ENCODE measurements at places on chromosomes 2 and 18.

DNA sequence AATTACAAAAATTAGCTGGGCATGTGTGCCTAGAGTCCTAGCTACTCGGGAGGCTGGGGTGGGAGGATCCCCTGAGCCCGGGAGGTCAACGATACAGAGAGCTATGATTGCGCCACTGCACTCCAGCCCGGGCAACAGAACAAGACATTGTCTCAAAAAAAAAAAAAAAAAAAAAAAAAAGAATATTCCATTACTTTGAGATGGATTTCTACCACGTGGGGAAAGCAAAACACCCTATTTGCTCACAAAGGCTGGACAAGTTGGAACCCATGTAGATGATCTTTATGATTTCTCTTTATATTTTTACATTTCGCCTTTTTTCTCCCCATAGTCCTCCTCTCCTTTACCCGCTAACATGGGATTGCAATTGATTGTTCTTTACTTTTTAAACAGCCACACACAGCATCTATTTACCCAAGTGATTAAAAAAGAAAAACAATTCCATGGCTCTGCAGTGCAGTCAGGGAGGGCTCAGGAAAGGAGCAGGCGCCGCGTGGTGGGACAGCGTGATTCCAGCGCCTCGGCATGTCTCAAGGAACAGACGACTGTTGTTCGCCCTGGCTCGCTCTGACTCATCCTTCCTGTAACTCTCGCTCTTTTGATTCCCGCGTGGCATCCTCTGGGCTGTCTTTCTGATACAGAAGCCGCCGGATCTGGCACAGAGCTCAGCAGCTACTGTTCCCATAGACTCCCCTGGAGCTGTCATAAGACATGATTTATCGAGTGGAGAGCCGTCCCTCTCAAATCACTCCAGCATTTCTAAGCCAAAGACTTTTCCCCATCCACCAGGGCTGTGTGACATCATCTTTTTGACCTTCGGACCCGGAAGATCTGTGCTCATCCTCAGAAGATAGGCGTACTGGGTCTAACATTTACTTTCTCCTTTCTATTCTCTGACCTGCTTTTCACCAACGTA lies 230.4 kb upstream of the AGAP1 start:
- DNase-seq, result peak; percentile 96

DNA sequence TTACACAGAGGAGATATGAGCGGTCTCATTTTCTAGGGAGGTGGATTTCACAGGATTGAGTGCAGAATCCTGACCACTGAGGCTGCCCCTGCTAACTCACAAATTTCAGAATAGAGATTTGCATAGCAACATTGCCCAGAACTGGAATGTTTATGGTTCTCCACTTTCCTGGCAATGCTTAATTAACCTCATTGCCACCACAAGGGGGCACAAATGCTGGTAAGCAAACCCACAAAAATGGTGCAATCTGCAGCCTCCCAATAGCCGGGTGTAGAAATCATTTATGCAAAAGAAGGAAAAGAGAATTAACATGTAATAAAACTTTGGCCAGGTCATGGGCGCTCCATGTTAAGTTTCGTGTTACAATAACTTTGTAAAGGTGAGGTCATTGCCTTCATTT lies 112.4 kb downstream of the CYRIA start:
- DNase-seq, result peak; percentile 7

GRCh38 chr2:163884416-163884815 lies 148.6 kb upstream of the FIGN start:
- no peak for DNase-seq

- DNase-seq, result no peak
Measured at GRCh38 chr2:8368463-8368862, 313.4 kb upstream of the ID2 start.

DNA sequence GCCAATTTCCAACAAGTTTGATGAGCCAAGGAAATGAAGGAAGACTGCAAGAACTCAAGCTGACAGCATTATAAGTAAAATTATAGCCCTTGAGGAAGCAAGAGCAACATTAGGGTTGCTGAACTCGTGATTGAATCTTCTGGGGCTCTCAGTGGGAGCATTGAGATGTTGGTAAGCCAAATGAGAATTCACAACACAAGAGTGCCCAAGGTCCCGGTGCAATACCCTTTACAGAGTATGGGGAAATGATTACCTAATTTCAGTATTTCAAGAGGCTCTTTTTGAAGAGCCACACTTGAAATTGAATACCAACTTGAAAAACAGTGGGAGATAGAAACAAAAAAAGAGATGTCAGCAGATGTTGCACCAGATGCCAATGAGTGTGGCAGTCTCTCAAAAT lies 554.5 kb downstream of the STK39 start:
- no peak for DNase-seq

DNA sequence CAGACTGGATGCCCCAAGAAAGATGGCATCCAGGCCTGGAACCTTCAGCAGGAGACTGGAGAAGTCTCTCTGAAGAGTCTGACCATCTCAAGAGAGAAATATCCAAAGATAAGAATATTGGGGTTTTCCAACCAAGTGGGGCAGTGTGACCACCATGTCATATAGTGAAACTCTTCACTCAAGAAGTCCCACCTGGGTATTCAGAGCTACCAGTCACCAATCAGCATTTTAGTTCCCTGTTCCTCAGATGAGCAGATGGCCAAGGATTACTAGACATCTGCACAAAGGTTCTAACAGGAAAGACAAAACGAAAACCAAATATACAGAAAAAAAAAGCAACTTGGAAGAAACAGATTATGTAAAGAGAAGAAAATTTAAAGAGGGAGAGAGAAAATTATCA lies 38.5 kb upstream of the CXCR4 start:
- DNase-seq, result no peak

GRCh38 chr18:45462179-45462578 lies 153.1 kb upstream of the SLC14A2 start:
- DNase-seq, result no peak

DNA sequence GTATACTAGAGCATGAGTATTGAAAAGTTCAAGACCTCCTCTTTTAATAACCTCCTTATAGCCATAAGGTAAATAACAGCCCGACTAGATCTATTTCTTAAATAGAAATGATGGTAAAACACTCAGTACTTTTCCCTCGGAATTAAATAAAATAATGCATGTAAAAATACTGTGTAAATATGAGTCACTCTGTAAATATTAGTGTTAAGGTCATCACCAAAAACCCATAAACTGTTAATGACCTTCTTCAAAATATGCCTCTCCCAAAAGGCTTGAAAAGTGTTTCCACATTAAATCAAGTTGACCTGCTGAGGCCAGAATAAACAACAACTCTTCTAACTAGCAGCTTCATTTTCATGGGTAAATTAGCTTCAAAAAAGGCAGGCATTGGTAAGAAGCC lies 25.3 kb upstream of the BZW1 start:
- peak; percentile 12 for DNase-seq

All from fibroblast of upper back skin (primary cell).